ENCODE measurements at places on chromosomes 13 and 19. TPM values are rescaled to one million over a fixed set of nuclear protein-coding genes. Genes with fewer than 3 reads are reported as not detected.

- H3K4me1 ChIP-seq: peaks cover 15% of the 10 kb centered on the region
- no peak for DNase-seq
- H3K36me3 ChIP-seq: peaks cover 38% of the 10 kb centered on the region
- H3K27ac ChIP-seq: peak overlapping the region; percentile 34
Measured at GRCh38 chr19:36092566-36092965, 18.4 kb upstream of the OVOL3 start.

DNA sequence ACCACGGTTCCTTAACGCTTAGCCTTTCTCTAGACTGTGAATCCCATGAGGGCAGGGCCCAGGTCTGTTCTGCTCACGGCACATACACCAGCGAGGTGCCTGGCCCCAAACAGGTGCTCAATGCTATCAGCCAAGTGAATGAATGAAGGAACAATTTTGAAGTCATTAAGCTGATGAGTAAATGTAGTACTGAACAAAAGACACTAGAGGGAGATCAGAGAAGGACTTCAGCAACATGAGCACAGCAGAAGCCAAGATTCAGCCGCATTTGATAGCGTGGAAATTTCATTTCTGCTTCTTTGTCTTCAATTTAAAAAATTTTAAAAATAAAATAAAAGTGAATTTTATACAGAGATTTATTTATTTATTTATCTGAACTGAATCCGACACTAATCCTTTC, 20.1 kb upstream of the MYO16 start:
- no peaks in the 10 kb centered on the region for H3K36me3 ChIP-seq
- H3K27ac ChIP-seq: no peak overlapping the region
- no peaks in the 10 kb centered on the region for H3K27me3 ChIP-seq
- H3K4me1 ChIP-seq: no peaks in the 10 kb centered on the region

ALOX5AP gene
- total RNA-seq: 16.4 TPM

GRCh38 chr19:4977299-4978174, 8.6 kb downstream of the KDM4B start:
- H3K27me3 ChIP-seq: no peaks in the 10 kb centered on the region
- no peak for DNase-seq
- no peak overlapping the region for H3K4me3 ChIP-seq
- no peak overlapping the region for H3K27ac ChIP-seq

DNA sequence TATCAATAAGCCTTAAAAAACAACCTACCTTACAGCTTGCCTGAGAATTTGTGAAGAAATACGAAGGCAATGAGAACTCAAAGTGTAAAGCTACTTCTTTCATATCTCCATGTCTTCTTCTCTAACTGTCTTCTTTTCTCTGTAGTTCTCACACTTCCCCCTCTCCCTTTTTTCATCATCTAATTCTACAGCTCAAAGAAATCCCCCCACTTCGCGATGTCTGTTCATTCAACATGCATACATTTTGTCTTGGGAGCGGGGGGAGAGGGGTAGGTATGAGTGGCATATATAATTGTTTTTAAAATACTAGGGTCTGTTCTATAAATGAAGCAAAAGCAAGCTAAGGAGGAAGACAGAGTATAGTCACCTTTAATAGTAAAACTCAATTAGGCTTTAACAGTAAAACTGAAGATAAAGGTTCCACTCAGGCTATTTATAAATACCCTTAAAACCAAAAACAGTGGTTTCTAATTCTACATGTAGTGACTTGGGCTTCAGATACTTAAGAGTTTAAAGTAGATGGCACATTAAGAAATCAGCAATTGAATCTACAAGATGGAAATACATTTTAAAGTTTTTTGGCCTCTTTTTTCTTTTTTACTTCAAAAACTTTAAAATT, 106.9 kb downstream of the KLF12 start:
- peak overlapping the region; percentile 83 for H3K4me3 ChIP-seq
- peaks cover 26% of the 10 kb centered on the region for H3K36me3 ChIP-seq
- H3K27me3 ChIP-seq: no peaks in the 10 kb centered on the region
- peaks cover 65% of the 10 kb centered on the region for H3K4me1 ChIP-seq
- DNase-seq: no peak
- peak overlapping the region; percentile 88 for H3K27ac ChIP-seq

DNA sequence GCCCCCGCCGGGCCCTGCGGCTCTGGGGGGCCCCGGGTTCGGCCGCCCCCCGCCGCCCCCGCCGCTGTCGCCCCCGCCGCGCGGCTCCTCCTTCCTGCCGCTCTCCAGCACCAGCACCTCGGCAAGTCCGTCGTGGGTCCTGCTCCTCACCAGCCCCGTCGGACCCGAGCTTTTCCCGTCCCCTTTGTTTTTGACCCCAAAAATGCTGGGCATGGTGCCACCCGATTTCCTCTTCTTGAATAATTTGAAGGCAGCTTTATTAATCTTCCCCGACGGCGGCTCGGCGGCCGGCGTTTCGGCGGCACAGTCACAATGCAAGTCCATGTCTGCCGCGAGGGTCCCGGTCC, 945 bp downstream of the AMER2 start:
- H3K36me3 ChIP-seq: no peaks in the 10 kb centered on the region
- peak overlapping the region; percentile 43 for H3K4me3 ChIP-seq

DNA sequence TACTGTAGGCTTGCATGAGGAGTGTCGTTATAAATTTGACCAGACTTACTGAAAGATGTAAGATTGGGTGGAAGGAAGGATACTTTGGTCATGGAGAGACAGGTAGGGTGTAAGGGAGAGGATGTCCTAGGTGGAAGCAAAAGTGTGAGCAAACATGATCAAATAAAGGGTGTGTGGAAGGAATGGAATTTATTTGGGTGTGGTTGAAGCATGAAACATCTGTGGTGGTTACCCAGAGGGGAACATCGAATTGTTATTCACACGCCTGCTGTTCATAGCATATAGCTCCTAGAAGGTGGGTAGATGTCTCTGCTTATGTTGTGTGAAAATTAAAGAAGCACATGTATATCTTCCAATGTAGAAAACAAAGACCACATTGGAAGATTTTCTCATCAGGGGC, 157.7 kb downstream of the ATP8A2 start:
- DNase-seq: no peak
- H3K4me3 ChIP-seq: no peak overlapping the region
- H3K27ac ChIP-seq: no peak overlapping the region

KANK3 gene
- total RNA-seq: 0.47 TPM

ZNF540 gene
- 0.72 TPM for total RNA-seq

- no peaks in the 10 kb centered on the region for H3K27me3 ChIP-seq
- no peak overlapping the region for H3K4me3 ChIP-seq
- no peak overlapping the region for H3K27ac ChIP-seq
Measured at GRCh38 chr13:83272652-83273240, 609.5 kb downstream of the SLITRK1 start.

- H3K4me1 ChIP-seq: no peaks in the 10 kb centered on the region
- H3K27ac ChIP-seq: no peak overlapping the region
- no peak for DNase-seq
- no peaks in the 10 kb centered on the region for H3K36me3 ChIP-seq
- no peaks in the 10 kb centered on the region for H3K27me3 ChIP-seq
Measured at GRCh38 chr13:68808456-68808855, 1299.2 kb upstream of the ATXN8OS start.

DNA sequence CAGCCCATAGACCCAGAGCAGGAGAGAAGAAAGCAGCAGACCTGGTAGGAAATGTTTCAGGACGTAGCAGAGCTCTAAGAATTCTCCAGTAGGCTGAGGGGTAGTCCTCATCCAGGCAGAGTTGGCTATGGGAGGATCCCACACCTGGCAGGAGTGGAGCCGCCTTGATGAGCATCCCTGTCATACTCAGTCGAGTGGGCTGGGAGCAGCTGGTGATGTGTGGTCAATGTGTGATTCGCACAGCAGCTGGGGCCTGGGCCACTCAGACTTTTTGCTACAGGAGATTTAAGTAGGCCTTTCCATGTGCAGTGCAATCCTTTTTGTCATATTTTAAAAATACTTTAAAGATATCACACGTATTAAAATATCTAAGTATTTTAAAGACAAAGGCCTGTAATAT, 56.6 kb downstream of the MYO16 start:
- no peak overlapping the region for H3K4me3 ChIP-seq
- H3K27ac ChIP-seq: no peak overlapping the region
- H3K36me3 ChIP-seq: no peaks in the 10 kb centered on the region
- no peaks in the 10 kb centered on the region for H3K4me1 ChIP-seq

GRCh38 chr13:112966776-112967175, 2.2 kb upstream of the MCF2L start:
- H3K36me3 ChIP-seq: peaks cover 5% of the 10 kb centered on the region
- H3K27ac ChIP-seq: no peak overlapping the region
- no peaks in the 10 kb centered on the region for H3K27me3 ChIP-seq
- no peak overlapping the region for H3K4me3 ChIP-seq

- no peak overlapping the region for H3K27ac ChIP-seq
- DNase-seq: no peak
- H3K36me3 ChIP-seq: peaks cover 8% of the 10 kb centered on the region
- H3K27me3 ChIP-seq: no peaks in the 10 kb centered on the region
- H3K4me3 ChIP-seq: no peak overlapping the region
Measured at GRCh38 chr13:41162151-41162550, 29.5 kb upstream of the KBTBD6 start.

GRCh38 chr13:94595001-94595949, 677 bp downstream of the TGDS start:
- H3K36me3 ChIP-seq: peaks cover 23% of the 10 kb centered on the region
- H3K27me3 ChIP-seq: no peaks in the 10 kb centered on the region
- peak; percentile 14 for DNase-seq

SELENOW gene
- 99.1 TPM for total RNA-seq

GRCh38 chr19:38250821-38251563, 5.2 kb downstream of the PPP1R14A start:
- no peak overlapping the region for H3K4me3 ChIP-seq
- no peak overlapping the region for H3K27ac ChIP-seq
- peaks cover 20% of the 10 kb centered on the region for H3K27me3 ChIP-seq
- H3K36me3 ChIP-seq: no peaks in the 10 kb centered on the region
- no peak for DNase-seq

GRCh38 chr13:24183741-24184182, 23.2 kb downstream of the SPATA13 start:
- H3K27ac ChIP-seq: no peak overlapping the region
- no peak for DNase-seq
- H3K4me3 ChIP-seq: no peak overlapping the region
- H3K27me3 ChIP-seq: no peaks in the 10 kb centered on the region
- peaks cover 45% of the 10 kb centered on the region for H3K4me1 ChIP-seq
- H3K36me3 ChIP-seq: peaks cover 36% of the 10 kb centered on the region

DNA sequence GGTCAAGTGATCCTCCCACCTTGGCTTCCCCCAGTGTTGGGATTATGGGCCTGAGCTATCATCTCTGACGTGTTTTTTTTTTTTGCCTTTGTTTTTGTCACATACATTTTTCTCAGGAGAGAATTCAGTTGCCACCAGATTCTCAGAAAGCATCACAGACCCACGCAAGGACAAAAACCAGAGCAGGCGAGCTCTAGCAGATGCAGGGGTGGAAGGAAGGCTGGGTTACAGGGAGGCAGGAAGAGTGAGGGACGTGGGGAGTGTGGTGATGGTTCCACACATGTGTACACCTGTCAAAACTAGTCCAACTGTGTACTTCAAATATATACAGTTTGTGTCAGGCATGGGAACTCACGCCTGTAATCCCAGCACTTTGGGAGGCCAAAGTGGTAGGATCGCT, 4.3 kb downstream of the TMEM161A start:
- H3K4me1 ChIP-seq: peaks cover 26% of the 10 kb centered on the region
- peaks cover 35% of the 10 kb centered on the region for H3K36me3 ChIP-seq
- H3K27ac ChIP-seq: no peak overlapping the region

- no peak for DNase-seq
- no peak overlapping the region for H3K27ac ChIP-seq
- no peaks in the 10 kb centered on the region for H3K36me3 ChIP-seq
- peaks cover 2% of the 10 kb centered on the region for H3K27me3 ChIP-seq
- H3K4me1 ChIP-seq: peaks cover 4% of the 10 kb centered on the region
Measured at GRCh38 chr13:30821421-30821820, 84.7 kb upstream of the MEDAG start.

DNA sequence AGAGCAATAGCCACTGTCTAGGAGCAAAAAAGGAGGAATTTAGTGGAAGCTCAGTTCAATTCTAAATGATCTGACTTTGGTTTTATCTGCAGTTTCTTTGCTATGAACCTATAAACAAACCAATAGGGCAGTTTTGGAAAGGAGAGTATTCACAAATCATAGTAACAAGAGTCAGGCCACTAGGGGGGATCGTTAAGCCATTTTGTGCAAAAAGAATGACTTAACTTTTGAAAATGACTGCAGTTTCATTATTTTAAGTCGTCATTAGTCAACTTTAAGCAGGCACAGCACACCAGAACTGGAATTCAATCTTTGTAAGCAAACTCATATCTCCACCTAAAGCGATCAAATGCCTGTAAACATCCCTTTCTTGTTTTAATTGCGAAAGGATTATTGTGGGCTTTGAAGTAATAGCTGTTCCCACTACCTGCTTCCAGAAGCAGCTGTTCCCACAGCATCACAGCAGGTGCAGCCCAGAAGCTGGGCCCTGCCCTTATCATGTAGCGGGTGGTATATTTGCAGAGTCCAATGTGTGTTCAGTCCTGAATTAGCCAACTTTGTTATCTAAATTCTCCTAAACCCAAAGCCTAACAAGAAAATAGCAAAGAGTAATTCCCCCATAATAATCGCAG, 51.5 kb downstream of the SOX21 start:
- no peaks in the 10 kb centered on the region for H3K36me3 ChIP-seq
- no peak overlapping the region for H3K4me3 ChIP-seq
- H3K27me3 ChIP-seq: peaks cover 50% of the 10 kb centered on the region
- peaks cover 23% of the 10 kb centered on the region for H3K4me1 ChIP-seq
- no peak overlapping the region for H3K27ac ChIP-seq
- DNase-seq: no peak

GRCh38 chr13:23848019-23848418, 41.2 kb downstream of the MIPEP start:
- no peak overlapping the region for H3K27ac ChIP-seq
- peaks cover 4% of the 10 kb centered on the region for H3K36me3 ChIP-seq
- peaks cover 14% of the 10 kb centered on the region for H3K4me1 ChIP-seq
- DNase-seq: no peak

All from activated naive CD8-positive, alpha-beta T cell treated with anti-CD3 and anti-CD28 coated beads for 36 hours (primary cell).